SJSA1 (cell line): ENCODE measurements at places on chromosomes 1 and 21.

- no peak for DNase-seq
Observed at GRCh38 chr1:21396516-21396915, 43.4 kb upstream of the NBPF3 start.

DNA sequence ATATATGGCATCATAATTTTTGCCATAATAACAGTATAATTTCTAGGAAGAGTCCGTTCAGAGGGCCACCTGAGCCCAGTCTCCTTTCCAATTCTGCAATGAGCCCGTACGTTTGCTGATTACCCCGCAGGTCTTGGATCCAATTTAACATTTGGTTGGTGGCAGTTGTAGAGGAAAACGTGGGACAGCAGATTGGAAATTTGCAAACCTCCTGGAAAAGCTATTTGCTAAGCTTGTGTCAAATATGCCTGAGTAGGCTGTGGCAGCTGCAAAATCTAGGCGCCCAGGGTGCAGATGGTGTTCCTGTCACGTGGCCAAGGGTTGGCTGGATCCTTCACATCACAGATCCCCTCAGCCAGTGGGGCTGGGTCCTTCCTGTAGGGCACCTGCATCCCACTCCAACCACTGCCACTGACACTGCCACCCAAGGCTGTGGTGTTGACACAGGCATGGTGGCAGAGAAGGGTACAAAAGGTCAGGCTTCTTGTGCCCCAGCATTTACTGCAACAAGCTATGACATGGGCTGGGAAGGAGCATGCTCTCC is 174.8 kb upstream of the SYT6 start:
- DNase-seq = no peak

DNA sequence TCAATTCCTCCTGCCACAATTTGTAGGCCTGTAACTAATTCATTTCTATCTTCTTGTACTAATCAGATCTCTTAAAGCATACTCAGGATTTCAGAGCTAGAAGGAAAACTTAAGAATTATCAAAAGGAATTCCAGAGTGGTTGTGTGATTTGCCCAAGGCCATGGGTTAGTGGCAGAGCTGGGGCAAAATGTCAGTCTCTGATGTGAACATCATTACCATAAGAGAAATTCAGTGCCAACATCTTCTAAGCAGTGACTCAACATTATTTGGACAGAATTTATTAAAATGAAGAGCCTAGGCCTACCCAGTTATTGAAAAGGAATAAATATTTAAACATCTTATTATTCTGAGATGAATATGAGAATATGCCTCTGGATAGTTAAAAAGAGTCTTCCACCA is 14.5 kb downstream of the ST6GALNAC5 start:
- DNase-seq = no peak

- DNase-seq = no peak
Observed at GRCh38 chr1:69570356-69570755, 2.6 kb downstream of the LRRC7 start.

- DNase-seq = no peak
Observed at GRCh38 chr1:103529746-103530145, 4.2 kb downstream of the RNPC3 start.

GRCh38 chr1:184906761-184907160 is 67.5 kb downstream of the NIBAN1 start:
- no peak for DNase-seq

- DNase-seq = no peak
Observed at GRCh38 chr1:15345705-15346345, 63.9 kb upstream of the EFHD2 start.

- no peak for DNase-seq
Observed at GRCh38 chr1:99490031-99490430, 155.9 kb upstream of the PALMD start.

DNA sequence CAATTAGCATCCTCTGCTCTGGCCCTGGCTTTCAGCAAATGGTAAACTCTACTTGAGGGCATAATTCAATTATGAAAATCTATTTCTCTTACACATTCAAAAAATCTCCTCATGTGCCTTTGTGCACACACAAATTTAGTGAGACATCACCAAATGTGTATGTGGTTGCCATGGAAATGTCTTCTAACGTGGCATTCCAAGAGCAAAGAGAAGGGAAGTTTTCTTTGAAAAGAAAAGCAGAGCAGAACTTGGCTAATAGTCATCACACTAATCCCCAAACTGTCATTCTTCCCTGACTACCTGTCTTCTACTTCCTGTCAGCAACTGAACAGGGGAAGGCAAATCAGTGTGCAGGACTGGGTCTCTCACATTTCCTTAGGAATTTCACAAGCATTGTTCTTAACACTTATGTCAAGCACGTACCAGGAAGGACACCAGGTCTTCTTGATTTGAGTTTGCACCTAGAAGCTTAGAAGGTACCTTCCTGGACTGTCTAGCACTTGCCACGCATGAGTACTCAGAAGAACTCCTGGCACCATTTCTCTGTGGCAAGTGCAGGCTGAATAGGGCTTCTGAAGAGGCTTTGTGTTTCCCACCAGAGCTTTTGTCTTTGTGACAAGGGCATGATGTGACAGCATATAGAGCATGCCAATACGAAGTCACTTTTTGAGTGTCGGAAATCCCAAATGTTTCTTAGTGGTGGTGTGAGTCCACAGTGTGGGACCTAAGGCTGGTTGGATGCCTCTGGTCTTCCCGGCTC is 32.3 kb downstream of the MAN1C1 start:
- no peak for DNase-seq

- DNase-seq = no peak
Observed at GRCh38 chr1:42913426-42914091, 45.1 kb downstream of the SLC2A1 start.

DNA sequence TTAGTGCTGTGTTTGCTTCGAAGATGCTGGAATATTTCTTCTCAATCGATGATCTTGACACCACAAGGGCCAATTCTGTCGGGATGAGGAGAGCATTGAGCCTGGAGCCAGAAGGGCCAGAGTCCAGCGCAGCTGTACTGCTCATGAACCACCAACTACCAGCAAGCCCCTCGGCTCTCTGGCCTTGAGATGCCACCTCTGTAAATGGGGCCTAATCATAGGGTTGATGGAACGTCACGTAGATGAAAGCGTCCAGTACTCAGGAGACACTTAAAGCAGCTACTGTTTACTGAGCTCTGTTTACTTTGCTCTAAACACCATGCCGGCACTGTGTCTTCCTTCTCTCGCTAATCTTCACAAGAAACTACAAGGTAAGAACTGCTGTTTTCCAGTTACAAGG is 26.3 kb downstream of the CCDC185 start:
- DNase-seq = no peak

- no peak for DNase-seq
Observed at GRCh38 chr1:154492115-154492514, 9.9 kb upstream of the TDRD10 start.

GRCh38 chr1:151775894-151776664 is 12.8 kb upstream of the MRPL9 start:
- DNase-seq = no peak

DNA sequence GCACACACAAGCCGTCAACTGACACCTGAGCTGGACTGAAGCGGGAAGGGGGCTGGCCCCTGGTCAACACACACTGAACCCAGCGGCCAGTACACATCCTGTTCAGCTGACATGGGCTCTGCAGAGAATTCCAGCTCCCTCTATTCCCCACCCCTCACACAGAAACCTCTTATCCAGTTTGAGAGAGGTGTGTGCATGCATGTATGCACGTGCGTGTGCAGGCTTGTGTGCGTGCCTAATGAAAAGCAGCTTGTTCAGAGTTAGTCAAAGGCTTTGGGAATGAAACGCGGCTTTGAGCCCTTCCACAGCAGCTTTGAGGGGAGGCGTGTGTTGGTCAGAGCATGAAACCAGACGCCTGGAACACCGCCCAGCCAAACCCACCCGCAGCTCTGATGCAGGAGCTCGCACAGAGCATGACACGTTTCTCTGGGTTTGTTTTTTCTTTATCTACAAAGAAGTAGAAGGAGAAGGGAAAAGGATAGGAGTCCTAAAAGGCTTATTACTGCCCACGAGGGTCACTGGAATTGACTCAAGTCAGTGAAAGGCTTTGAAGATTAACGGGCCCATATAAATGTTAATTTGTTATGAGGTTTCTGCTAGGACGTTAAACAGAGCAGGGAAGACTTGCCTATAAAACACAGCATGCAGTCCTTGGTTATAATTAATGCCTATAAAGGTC is 184.2 kb downstream of the ETS2 start:
- DNase-seq = peak; percentile 71

DNA sequence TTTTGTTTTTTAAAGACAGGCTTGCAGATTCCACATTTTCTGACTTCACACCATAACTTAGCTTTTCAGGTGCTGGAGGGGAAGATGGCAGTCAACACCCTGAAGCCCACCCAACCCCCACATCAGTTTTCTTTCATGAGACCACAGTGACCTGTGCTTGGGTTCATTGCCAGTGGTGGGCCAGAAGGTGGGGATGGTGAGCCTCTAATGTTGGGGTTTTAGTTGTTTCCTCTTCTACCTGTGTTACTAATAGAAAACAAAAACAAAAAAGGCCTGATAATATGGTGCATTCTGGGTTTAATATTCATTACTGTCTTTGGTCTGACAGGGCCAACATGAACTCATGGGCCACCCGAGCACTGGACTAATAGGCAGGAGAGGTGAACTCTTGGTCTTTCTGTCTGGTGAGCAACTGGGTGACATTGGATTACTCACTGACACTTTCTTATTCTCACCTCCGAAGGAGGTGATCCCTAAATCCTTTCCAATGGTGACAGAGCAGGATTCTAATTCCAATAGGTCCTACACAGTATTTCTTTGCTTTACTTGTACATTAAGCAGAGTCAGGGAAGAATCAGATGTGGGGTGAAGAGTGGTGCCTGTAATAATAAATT is 132.8 kb downstream of the CLIC6 start:
- DNase-seq = peak; percentile 29

DNA sequence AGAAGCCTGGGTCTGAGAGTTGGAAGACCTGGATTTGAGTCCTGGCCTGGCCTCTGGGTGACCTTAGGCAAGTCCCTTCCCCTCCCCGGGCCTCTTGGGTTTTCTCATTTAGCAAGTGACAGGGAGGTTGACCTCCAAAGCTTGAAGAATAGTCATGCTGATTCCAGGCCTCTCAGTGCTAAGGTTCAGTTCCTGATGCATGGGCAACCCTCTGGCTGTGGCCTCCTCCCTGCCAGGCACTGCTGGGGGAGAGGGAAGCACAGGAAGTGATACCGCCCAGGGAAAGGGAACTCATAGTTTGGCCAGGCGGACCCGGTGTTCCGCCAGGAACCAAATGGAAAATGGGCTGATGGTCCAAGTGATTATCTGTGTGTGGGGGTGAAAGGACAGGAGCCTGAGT is 23.6 kb upstream of the WASF2 start:
- no peak for DNase-seq

GRCh38 chr1:192877283-192877886 is 68.5 kb downstream of the RGS2 start:
- DNase-seq = no peak

DNA sequence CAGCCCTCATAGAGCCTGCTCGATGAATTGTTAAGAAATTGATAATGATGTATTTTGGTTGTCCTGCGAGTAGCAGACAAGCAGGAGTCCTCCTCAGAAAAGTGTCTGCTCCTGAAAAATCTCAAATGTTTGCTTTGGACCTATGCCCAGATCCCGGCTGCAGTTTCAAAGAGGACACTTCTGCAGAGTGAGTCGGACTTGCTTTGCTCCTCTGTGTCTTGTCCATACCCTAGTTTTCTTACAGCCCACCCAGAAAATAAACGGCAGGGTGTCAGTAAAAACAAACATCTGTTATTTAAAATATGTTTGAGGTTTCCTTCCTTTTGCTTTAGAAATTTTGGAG is 2.8 kb downstream of the S100A10 start:
- peak; percentile 83 for DNase-seq

DNA sequence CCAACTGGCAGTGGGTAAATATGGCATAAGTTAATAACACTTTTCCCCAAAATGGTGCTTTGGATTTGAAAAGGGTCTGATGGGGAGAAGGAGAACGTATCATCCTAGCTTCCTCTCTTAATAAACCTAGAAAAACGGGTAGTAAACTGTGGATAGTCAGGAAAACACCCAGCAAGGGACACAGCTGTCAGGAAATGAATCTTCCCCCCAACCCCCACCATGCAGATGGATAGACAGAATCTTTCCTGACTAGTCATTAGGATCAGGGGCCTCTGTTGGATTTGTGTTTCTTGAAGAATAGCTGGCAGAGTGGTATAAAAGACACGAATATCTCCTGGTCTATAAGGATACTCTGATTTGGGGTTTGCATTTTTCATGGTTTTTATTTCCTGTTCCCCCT is 22.5 kb upstream of the LAX1 start:
- DNase-seq = no peak

- DNase-seq = no peak
Observed at GRCh38 chr1:119235120-119235519, 94.7 kb upstream of the WARS2 start.

DNA sequence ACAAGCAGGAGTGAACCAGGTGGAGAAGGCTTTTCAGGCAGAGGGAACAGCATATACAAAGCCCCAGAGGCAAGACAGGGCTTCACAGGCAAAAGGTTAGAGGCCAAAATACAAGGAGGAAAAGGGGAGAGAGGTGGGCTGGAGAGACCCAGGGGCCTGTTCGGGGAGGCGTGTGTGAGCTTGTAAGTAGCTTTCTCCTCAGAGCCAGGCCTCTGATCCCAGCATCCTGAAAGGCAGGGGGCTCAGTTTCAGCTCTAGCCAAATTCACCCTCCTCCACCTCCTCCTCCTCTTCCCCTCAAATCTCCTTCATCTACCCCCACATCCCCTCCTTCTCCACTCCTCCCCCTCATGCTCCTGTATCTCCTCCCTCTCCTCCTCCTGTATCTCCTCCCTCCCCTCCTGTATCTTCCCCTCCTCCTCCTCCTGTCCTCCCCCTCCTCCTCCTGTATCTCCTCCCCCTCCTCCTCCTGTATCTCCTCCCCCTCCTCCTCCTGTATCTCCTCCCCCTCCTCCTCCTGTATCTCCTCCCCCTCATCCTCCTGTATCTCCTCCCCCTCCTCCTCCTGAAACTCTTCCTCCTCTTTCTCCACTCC is 148.6 kb downstream of the ST6GALNAC5 start:
- no peak for DNase-seq

DNA sequence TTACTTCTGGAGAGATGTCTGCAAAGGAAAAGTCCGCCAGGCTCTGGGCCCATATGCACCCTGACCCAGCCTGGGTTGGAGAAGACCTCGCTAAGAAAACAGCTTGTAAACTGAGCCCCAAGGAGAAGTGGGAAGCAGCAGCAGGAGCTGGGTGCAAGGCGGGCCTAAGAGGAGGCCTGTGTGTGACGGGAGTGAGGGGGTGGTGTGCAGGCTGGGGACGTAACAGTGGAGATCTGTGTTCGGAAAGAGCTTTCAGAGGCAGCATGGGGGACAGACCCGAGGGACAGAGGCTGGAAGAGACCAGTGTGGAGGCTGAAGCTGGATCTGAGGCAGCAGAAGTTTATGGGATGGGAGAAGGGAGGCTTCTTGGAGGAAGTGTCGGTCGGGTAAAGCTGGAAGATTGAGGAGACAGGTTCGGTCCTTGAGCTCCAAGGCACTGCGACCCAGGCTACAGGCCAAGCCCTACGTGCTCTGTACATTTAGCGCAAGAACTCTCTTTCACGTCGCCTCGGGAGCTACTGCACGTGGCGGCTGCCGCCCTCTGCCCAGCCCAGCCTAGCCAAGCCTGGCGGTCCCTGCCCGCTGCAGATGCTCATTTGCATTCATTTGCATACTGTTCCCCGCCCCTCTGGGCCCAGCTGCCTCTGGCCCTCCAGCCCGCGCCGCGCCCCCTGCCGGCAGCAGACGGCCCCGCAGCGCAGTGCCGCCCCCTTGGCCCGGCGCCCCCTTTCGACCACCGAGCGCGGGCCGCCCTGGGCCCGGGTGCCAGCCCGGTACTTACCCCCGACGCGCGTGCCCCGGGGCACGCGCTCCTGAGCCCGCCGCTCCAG is 6.3 kb downstream of the HPCA start:
- DNase-seq = no peak
